ENCODE measurements at places on chromosomes 6 and 20.

GRCh38 chr6:33714385-33715040 lies 3.0 kb upstream of the UQCC2 start:
- no peak for DNase-seq

DNA sequence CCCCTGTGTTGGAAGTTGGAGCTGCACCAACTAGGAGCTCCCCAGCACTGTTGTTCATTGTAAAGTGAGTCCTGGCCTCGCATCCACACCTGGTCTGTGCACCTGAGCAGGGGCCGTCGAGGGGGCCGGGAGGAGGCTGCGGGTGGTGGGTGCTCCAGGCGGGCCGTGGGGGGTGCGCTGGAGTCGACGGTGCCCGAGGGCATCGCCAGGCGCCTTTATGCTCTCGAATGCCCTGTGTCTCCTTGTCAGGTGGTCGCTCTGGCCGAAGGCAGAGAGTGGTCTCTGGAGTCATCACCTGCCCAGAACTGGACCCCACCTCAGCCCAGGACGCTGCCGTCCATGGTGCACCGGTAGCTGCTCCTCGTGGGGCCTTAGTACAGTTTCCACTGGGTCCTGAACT lies 4.3 kb downstream of the ARFGAP1 start:
- DNase-seq, result no peak

GRCh38 chr6:14386668-14387067 lies 269.1 kb downstream of the CD83 start:
- no peak for DNase-seq

GRCh38 chr6:33273924-33274902 lies 2.3 kb downstream of the RPS18 start:
- DNase-seq, result no peak

All from stimulated activated naive CD4-positive, alpha-beta T cell treated with Interleukin-2 at 50 U/mL for 16 hours (primary cell).